ENCODE measurements at places on chromosomes 6 and 20.

DNA sequence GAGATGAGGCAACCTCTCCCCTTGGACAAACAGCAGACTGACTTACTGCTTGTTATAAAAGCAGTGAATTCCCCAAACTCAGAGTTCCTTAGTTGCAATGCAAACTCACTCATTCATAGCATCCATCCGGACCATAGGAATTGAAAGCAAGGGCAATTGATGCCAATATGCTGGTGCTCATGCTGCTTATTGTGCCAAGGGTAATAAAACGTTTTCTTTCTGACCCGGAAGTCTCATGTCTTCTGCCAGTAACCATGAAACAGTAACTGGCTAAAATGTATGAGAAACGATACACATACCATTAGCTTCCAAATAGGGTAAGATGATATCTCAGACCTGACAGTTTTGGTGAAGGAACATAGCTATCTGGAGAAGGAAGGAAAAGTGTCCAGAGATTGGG is 18.1 kb downstream of the PRKN start:
- DNase-seq, result no peak

- DNase-seq, result no peak
These were observed 242.4 kb downstream of the NFATC2 start for GRCh38 chr20:51300104-51300503.

GRCh38 chr20:62190639-62191411 is 8.0 kb downstream of the MTG2 start:
- DNase-seq, result no peak

- no peak for DNase-seq
These were observed 2.9 kb upstream of the SPINT3 start for GRCh38 chr20:45518282-45518681.

All from esophagus squamous epithelium (tissue), 5 donors.